Ovary (tissue), 10 donors: ENCODE measurements at places on chromosomes 7 and 10.
A peak's percentile ranks its signal among the peaks of the same experiment; 100 is the strongest.

- H3K27ac ChIP-seq, result no peak overlapping the region
- no peaks in the 10 kb centered on the region for H3K27me3 ChIP-seq
- no peak overlapping the region for H3K4me3 ChIP-seq
- no peak for DNase-seq
These were observed 87.3 kb downstream of the ADCY1 start for GRCh38 chr7:45661302-45661995.

- no peaks in the 10 kb centered on the region for H3K27me3 ChIP-seq
- H3K36me3 ChIP-seq, result no peaks in the 10 kb centered on the region
- no peak for DNase-seq
- no peak overlapping the region for H3K4me3 ChIP-seq
These were observed 383.2 kb upstream of the ZMIZ1 start for GRCh38 chr10:78685466-78686103.

DNA sequence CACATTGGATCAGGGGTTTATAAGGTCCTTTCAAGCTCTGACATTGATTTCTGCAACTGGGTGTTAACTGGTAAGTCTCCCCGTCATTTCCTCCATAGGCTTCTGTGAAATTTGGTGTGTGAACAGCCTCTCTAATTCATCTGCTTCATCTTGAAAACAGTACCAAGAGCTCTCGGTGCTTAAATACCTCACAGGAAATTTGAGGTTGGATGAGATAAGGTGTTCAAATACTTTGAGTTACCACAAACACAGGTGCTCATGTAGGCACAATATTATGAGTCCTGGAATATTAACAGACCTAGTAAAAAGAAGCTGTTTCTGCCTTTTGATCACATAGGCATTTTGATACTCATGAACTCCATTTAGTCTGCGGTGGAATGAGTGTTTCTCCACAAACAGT lies 85.2 kb downstream of the RTKN2 start:
- H3K27ac ChIP-seq, result no peak overlapping the region
- DNase-seq, result no peak
- no peaks in the 10 kb centered on the region for H3K36me3 ChIP-seq
- no peak overlapping the region for H3K4me3 ChIP-seq
- H3K4me1 ChIP-seq, result no peaks in the 10 kb centered on the region

DNA sequence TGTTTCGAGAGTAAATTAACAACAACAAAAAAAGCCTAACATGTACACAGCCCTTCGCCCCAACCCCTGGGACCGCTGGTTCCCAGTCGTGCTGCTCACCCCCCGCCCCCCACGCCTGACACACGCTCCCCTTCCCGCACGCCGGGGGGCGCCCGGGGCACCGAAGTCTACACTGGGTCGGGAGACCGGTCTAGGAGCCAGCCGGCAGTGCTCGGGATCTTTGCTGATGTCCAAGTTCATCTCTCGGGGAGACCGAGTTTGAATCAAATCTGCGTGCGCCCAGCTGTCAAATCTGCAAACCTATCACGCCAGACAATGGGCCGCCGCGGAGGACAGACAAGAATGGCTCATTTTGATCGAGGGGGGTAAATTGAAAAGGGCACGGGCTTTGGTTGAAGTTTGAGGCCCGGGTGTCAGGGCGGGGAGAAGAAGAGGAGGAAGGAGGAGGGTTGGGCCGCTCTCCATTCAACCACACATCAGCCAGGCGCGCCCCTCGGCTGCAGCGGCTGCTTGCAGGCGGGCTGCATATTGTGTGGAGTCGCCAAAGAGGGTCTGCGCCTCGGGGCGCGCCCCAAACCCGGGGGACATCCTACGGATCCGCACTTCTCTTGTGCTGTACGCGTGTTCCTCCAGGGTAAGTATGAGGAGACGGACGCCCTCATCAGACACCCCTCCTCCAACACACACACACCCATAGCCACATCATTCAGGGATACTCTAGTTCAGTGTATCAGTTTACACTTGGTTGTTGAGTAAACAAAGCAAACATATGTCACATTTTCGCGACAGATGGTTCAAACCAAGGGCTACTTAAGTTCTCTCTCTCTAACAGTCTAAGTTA lies 1.3 kb upstream of the GFRA1 start:
- no peaks in the 10 kb centered on the region for H3K36me3 ChIP-seq
- no peak overlapping the region for H3K27ac ChIP-seq
- H3K4me3 ChIP-seq, result peak overlapping the region; percentile 48
- H3K27me3 ChIP-seq, result no peaks in the 10 kb centered on the region

- H3K4me1 ChIP-seq, result peaks cover 4% of the 10 kb centered on the region
- no peaks in the 10 kb centered on the region for H3K27me3 ChIP-seq
- H3K27ac ChIP-seq, result no peak overlapping the region
- DNase-seq, result no peak
- H3K36me3 ChIP-seq, result no peaks in the 10 kb centered on the region
These were observed 3.0 kb upstream of the HTR7 start for GRCh38 chr10:90860790-90861189.

GRCh38 chr10:101512738-101513137 lies 75.3 kb downstream of the POLL start:
- no peaks in the 10 kb centered on the region for H3K36me3 ChIP-seq
- DNase-seq, result no peak
- H3K27ac ChIP-seq, result no peak overlapping the region
- no peak overlapping the region for H3K4me3 ChIP-seq
- H3K27me3 ChIP-seq, result no peaks in the 10 kb centered on the region

DNA sequence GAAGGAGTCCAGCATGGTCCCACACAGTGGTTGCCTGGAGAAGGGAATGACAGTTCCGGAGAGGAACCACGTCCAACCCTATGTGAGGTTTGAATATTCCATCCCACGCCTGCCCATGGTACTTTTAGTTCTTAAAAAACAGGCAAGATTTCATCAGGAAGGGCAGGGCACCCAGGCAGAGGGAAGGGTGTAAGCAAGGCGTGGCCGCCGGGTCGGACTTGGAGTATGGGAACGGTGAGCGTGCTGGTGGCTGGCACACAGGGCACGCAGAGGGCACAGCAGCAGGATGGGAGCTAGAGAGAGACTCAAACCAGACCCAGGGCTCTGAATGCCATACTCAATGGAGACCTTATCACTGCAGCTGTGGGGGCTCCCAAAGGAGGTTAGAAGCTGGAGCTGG lies 34.3 kb downstream of the FAM53B start:
- no peaks in the 10 kb centered on the region for H3K27me3 ChIP-seq
- H3K27ac ChIP-seq, result no peak overlapping the region
- H3K4me3 ChIP-seq, result no peak overlapping the region
- H3K36me3 ChIP-seq, result no peaks in the 10 kb centered on the region
- peaks cover 47% of the 10 kb centered on the region for H3K4me1 ChIP-seq
- no peak for DNase-seq

DNA sequence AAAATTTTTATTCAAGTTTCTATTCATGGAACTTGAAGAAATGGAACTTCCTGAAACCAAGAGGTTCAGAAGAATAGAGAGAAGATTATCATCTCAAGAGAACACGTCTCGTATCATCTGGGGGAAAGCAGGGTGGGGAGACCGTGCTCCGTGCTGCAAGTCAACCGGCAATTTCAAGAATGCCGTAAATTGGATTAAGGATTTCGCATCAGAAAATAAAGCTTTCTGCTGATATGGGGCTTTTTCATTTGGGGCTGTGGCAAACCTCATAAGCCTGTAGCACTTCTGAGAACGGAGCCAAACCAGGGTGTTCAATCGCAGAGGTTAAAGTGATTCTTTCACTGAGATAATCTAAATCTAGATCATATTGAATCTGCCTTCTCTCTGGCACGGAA lies 150.1 kb upstream of the NPS start:
- no peak overlapping the region for H3K27ac ChIP-seq
- DNase-seq, result no peak
- H3K4me1 ChIP-seq, result peaks cover 16% of the 10 kb centered on the region
- H3K4me3 ChIP-seq, result no peak overlapping the region
- H3K27me3 ChIP-seq, result no peaks in the 10 kb centered on the region
- H3K36me3 ChIP-seq, result no peaks in the 10 kb centered on the region

DNA sequence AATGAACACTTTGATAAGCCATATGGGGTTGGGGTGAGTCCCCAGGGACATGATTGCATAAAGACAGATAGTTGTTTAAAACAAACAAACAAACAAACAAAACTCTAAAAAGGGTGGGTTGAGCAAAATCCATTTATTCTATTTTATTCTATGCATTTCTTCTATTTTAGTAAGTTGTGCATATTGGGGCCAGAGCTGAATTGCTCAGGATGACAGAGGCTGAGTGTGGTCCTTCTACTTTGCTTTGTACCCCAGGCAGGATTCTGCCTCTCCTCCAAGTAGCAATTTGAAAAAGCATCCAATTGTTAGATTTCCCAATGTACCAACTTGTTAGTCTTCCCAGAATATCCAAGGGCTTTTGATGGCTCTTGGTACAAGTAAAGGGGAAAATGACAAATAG lies 29.2 kb upstream of the XPNPEP1 start:
- H3K27ac ChIP-seq, result no peak overlapping the region
- H3K4me1 ChIP-seq, result no peaks in the 10 kb centered on the region
- H3K4me3 ChIP-seq, result no peak overlapping the region
- H3K36me3 ChIP-seq, result no peaks in the 10 kb centered on the region
- H3K27me3 ChIP-seq, result no peaks in the 10 kb centered on the region

DNA sequence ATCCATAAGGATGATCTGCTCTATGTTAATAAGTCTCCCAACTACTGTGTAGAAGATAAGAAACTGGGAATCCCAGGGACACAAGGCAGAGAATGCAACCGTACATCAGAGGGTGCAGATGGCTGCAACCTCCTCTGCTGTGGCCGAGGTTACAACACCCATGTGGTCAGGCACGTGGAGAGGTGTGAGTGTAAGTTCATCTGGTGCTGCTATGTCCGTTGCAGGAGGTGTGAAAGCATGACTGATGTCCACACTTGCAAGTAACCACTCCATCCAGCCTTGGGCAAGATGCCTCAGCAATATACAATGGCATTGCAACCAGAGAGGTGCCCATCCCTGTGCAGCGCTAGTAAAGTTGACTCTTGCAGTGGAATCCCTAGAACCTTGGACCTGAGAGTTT lies 10.3 kb downstream of the WNT16 start:
- no peaks in the 10 kb centered on the region for H3K4me1 ChIP-seq
- H3K4me3 ChIP-seq, result no peak overlapping the region
- no peaks in the 10 kb centered on the region for H3K36me3 ChIP-seq
- no peak overlapping the region for H3K27ac ChIP-seq
- DNase-seq, result no peak

- no peak for DNase-seq
- H3K27me3 ChIP-seq, result no peaks in the 10 kb centered on the region
- no peak overlapping the region for H3K27ac ChIP-seq
- H3K36me3 ChIP-seq, result no peaks in the 10 kb centered on the region
- no peaks in the 10 kb centered on the region for H3K4me1 ChIP-seq
- no peak overlapping the region for H3K4me3 ChIP-seq
These were observed 175.0 kb downstream of the SLIT1 start for GRCh38 chr10:97010695-97011206.

DNA sequence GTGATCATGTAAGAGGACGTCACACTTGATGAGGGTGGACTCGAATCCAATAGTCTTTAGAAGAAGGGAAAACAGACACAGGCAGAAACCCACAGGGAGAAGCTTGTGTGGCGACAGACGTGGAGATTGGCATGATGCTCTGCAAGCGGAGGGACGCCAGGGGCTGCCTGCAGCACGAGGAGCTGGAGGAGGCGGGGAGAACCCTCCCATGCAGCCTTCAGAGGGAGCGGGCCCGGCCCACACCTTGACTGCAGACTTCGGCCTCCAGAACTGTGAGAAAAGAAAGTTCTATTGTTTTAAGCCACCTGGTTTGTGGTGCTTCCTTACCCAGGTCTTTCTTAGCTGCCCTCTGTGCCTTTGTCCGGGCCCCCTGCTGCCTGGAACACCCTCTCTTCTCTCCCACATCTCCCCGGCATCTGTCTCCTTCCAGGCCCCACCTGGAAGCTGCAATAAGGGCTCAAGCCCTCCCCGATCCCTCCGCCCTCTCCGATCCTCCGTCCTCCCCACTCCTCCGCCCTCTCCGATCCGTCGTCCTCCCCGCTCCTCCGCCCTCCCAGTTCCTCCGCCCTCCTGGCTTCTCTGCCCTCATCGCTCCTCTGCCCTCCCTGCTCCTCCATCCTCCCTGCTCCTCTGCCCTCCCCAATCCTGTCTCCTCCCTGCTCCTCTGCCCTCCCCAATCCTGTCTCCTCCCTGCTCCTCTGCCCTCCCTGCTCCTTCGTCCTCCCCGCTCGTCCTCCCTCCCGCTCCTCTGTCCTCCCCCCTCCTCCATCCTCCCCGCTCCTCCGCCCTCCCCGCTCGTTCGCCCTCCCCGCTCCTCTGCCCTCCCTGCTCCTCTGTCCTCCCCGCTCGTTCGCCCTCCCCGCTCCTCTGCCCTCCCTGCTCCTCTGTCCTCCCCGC lies 17.4 kb upstream of the PRKAG2 start:
- no peak overlapping the region for H3K4me3 ChIP-seq
- no peaks in the 10 kb centered on the region for H3K27me3 ChIP-seq
- H3K27ac ChIP-seq, result no peak overlapping the region
- no peaks in the 10 kb centered on the region for H3K36me3 ChIP-seq
- no peak for DNase-seq

DNA sequence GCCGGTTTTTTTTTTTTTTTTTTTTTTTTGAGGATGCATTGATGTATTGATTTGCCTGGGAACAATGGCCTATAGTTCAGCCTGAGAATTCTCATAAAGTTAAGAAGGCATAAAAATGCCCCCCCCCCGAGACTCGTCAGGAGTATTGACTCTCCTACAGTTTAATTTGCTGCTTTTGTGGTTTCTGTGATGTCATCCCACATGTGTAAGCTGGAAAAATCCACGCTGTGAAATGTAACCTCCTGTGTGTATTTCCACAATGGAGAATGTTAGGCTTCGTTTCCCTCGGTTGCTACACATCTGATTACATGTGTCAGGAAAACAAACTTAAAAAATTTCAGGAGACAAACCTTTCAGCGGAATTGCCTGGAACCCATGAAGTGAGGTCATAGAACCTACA lies 117.9 kb downstream of the FANK1 start:
- H3K4me3 ChIP-seq, result no peak overlapping the region
- no peaks in the 10 kb centered on the region for H3K4me1 ChIP-seq
- no peaks in the 10 kb centered on the region for H3K27me3 ChIP-seq

DNA sequence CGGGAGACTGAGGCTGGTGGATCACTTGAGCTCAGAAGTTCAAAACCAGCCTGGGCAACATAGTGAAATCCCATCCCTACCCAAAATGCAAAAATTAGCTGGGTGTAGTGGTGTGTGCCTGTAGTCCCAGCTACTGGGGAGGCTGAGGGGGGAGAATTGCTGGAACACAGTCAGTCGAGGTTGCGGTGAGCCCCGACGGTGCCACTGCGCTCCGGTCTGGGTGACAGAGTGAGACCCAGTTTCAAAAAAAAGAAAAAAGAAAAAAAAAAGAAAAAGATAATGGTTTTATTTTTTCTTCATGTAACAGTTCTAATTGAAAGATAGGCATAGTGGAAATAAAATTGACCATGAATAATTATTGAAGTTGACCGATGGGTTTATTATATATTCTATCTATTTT lies 99.9 kb downstream of the SUGCT start:
- H3K27ac ChIP-seq, result no peak overlapping the region
- H3K27me3 ChIP-seq, result no peaks in the 10 kb centered on the region
- no peak overlapping the region for H3K4me3 ChIP-seq
- H3K4me1 ChIP-seq, result peaks cover 2% of the 10 kb centered on the region

- no peaks in the 10 kb centered on the region for H3K27me3 ChIP-seq
- H3K36me3 ChIP-seq, result no peaks in the 10 kb centered on the region
- DNase-seq, result peak; percentile 78
- H3K27ac ChIP-seq, result no peak overlapping the region
These were observed 29.3 kb downstream of the RHOBTB1 start for GRCh38 chr10:60914690-60915141.

GRCh38 chr7:157925383-157925875 lies 588.6 kb downstream of the DNAJB6 start:
- no peaks in the 10 kb centered on the region for H3K4me1 ChIP-seq
- H3K36me3 ChIP-seq, result no peaks in the 10 kb centered on the region
- no peaks in the 10 kb centered on the region for H3K27me3 ChIP-seq
- no peak for DNase-seq

GRCh38 chr7:112140600-112140999 lies 65.6 kb downstream of the DOCK4 start:
- H3K4me1 ChIP-seq, result peaks cover 10% of the 10 kb centered on the region
- H3K27ac ChIP-seq, result no peak overlapping the region
- H3K27me3 ChIP-seq, result no peaks in the 10 kb centered on the region
- H3K4me3 ChIP-seq, result no peak overlapping the region
